Central memory CD4-positive, alpha-beta T cell (primary cell): ENCODE measurements at places on chromosomes 16 and 17.

DNA sequence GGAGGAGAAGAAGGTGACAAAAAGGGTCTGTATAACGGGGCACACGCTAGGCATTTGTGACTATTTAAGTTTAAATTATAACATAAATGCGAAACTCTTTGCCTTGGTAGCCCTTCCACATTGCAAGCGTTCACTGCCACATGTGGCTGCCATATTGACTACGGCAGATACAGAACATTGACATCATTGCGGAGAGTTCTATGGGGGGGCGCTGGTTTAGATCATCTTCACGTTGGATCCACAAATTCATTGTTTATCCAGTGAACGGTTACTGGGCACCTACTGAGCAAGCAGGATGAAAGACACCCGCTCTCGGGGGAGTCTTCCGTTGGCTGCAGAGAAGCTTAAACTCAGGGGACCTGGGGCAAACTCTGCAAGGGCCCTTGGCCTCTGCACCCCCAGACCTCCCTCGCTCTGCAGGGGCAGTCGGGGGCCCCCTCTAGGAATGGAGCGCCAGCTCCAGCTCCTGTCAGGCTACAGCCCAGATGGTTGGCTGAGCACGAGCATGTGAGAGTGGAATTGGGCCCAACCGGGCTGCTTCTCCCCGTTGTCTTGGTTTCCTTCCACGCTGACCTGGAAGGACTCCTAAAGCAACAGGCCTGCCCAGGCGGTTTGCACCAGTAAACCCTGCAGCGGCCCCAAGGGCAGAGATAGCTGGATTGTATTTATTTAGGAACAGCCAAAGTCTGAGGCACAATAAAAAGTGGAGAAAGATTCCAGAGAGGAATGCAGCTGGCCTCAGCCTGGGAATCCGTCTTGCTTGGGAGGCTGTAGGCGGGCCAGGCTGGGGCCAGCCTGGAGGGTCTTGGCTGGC is 172.2 kb downstream of the SEC14L1 start:
- no peak for DNase-seq

GRCh38 chr17:79396696-79397095 is 214.2 kb downstream of the RBFOX3 start:
- no peak for DNase-seq

DNA sequence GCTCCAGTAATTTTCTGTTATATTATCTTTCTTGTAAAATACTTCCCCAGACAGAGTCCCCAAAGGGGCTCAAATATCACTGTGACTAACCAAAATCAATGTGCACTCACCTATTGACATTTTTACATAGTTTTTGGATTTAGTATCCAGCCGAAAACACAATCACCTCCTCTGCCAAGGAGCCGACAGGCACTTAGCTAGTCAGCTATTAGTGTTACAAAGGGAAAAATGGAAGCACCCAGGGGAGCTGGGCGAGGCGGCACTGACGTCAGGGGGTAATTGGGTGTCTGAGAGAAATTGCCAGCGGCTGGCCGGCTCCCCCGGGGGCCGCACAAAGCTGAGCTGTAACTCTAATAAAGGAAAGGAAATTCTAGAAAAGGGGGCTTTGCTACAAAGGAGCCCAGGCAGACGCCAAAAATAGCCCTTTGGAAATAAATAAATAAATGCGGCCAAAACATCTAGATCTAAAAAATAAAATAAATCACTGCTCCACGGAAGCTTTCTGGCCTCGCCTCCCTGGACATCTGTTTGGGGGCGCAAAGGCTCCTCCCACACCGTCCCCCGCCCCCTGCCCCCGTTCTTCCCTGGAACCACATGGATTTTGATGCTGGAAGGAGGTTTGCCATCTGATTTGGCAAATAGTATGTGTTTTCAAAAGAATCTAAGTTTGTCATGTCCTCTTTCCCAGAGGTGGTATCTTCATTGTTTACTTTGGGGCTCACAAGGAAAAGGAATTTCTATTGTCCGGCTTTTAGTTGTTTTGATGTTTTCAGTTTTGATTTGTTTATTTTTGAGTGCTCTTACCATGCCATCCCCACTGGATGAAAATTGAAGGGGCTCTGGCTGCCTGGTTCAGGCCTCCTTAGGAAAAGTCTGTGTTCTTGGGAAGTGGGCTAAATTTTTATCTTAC is 156.7 kb downstream of the ZNF423 start:
- no peak for DNase-seq

GRCh38 chr17:68141050-68141449 is 105.5 kb downstream of the KPNA2 start:
- DNase-seq = no peak

GRCh38 chr17:40659911-40660310 is 5.1 kb downstream of the KRT222 start:
- no peak for DNase-seq

- DNase-seq = no peak
Measured at GRCh38 chr16:14003074-14003570, 68.0 kb upstream of the MRTFB start.

GRCh38 chr17:48690655-48691054 is 31.7 kb downstream of the PRAC1 start:
- no peak for DNase-seq

- no peak for DNase-seq
Measured at GRCh38 chr16:88458039-88458772, 5.1 kb downstream of the ZFPM1 start.

GRCh38 chr17:52047086-52047485 is 111.4 kb downstream of the CA10 start:
- DNase-seq = no peak

GRCh38 chr17:1562176-1562643 is 382 bp downstream of the PITPNA start:
- no peak for DNase-seq

DNA sequence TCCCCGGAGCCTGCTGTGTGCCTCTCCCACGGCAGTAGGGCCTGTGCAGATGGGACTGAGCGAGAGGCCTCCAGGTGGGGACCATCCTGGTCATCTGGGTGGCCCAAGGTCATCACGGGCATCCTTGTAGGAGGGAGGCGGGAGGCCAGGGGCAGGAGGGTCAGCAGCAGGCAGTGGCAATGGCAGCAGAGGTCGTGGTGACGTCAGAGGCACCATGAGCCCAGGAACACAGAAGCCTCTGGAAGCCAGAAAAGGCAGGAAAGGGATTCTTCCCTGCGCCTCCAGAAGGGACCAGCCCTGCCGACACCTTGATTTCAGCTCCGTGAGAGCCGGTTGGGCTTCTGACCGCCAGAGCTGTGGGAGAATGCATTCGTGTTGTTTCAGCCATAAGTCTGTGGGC is 190.3 kb downstream of the BANP start:
- DNase-seq = no peak

DNA sequence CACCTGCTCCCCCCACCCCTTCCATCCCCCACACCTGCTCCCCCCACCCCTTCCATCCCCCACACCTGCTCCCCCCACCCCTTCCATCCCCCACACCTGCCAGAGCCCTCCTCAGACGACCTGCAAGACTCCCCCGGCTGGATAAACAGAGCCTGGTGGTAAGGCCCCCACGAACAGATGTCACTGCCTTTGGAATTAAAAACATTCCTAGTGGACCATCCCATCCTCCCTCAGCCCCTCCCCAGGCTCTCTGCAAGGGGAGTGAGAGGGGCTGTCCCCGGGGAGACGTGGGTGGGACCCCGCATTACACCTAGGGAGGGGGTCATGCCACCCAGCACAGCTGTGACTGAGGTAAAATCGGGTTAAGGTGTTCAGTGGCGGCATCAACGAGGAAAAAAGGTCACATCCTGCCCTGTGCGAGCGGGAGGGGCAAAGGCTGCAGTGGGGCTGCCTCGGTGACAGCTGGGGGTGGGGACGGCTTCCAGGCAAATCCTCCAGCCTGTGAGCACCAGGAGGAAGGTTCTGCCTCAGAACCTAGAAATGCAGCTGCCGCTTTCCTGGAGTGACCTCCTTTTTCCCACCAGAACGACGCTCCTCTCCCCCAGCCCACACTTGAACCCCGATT is 38.7 kb downstream of the TIMM22 start:
- DNase-seq = no peak

DNA sequence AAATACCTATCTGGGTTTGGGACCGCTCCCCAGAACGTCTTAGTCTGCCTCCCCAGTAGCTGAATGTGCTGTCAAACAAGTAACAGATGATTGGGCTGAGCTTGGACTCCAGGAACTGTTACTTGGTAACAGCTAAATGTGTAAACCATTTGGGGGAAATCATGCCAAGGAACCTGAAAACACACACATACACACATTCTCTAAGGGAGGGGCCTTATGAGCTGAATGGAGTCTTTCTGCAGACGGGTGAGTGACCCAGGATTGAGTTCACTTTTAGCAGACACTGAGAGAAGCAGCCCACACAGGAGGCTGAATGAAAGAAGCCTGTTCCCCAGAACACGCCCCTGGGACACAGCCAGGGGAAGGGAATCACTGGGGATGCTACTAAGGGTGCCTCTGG is 1.6 kb downstream of the ACLY start:
- no peak for DNase-seq

DNA sequence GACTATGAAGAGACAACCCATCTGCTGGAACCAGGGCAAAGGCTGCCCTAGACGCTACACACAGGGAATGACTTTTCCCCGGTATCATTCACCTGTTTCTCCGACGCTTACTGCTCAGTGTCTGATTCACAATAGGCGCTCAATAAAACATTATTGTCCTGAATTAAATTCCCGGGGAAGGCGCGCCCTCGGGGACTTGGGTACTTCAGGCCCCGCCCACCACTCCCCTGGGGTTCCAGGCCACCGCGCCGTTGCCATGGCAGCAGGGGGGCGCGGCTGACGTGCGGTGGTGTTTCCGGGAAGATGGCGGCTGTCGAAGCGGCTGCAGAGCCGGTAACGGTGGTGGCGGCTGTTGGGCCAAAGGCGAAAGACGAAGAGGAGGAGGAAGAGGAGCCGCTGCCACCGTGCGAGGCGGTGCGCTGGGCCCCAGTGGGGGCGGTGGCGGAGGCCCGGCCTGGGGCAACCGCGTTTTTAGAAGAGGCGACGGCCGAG is at the start of gene RUNDC1:
RUNDC1 (plus strand) TSS at position 292 of the 492 bp plus-strand sequence; CDS start at position 304, 12 bp downstream.
- DNase-seq = peak; percentile 85

- no peak for DNase-seq
Measured at GRCh38 chr16:28913946-28914724, 10.9 kb downstream of the RABEP2 start.

- DNase-seq = peak; percentile 87
Measured at GRCh38 chr17:74981979-74982662, 5.3 kb upstream of the CDR2L start.

DNA sequence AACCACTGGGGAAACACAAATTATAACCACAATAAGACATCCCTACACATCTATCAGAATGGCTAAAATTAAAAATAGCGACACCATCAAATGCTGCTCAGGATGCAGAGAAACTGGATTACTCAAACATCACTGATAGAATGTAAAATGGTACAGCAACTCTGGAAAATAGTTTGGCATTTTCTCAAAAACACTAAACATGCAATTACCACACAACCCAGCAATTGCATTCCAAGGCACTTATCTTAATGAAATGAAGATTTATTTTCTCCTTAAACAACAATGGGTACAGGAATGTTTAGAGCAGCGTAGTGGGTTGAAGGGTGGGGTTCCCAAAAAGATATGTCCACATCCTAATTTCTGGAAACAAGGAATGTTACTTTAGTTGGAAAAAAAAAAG is 309.0 kb upstream of the PMFBP1 start:
- DNase-seq = no peak

DNA sequence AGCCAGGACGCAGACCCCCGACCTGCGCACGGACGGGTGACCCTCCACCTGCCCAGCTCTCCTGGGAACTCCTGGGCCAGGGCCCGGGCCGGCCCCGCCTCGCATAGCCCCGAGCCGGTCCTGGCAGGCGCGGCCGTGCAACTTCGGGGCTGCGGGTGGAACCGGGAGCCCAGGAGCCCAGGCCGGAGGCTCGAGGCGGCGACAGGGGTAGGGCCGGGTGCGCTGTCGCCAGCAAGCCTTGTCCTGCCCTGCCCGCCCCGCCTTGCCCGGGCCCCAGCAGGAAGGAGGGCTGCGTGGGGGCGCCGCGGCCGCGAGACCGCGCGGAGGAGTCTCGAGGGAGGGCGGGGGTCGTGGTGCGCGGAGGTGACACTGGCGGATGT is 408 bp downstream of the LMF1 start:
- DNase-seq = no peak

GRCh38 chr17:39676198-39676819 is 8.1 kb downstream of the PNMT start:
- peak; percentile 59 for DNase-seq

- DNase-seq = peak; percentile 56
Measured at GRCh38 chr17:17179371-17179827, 26.7 kb downstream of the PLD6 start.

- DNase-seq = no peak
Measured at GRCh38 chr17:78154903-78155811, 9.0 kb downstream of the C17orf99 start.

DNA sequence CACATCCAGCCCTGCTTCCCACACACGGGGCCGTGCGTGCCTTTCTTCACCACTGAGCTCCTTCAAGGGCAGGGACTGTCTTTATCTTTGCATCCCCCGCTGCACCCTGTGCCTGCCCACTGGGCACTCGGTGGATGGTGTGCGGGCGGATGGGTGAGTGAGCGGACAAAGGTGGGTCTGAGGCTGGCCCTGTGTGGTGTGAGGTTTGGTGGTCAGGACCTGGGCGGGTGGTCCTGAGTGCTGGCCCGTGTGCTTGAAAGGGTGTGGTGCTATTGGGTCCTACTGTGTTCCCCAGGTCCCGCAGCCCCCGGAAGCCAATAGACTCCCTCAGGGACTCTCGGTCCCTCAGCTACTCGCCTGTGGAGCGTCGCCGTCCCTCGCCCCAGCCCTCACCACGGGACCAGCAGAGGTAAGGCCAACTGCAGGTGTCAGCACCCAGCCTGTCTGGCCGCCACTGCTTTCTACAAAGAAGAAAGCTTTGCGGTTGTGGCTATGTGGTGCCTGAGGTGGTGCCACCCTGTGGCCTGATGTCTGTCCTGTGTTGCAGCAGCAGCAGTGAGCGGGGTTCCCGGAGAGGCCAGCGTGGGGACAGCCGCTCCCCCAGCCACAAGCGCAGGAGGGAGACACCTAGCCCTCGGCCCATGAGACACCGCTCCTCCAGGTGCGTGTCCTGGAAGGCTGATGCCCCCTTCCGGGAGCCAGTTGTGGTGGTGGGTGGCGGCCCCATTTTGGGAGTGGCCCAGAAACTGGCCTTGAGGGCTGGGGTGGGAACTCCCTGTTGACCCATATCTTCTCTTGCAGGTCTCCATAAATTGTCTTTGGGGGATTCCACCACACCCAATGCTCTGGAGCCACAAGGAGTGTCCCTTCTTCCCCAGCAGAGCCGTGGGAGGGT is 6.8 kb downstream of the ELOB start:
- no peak for DNase-seq

GRCh38 chr17:71472809-71473789 is 647.7 kb upstream of the SOX9 start:
- DNase-seq = no peak

- no peak for DNase-seq
Measured at GRCh38 chr17:40996829-40997228, 2.9 kb upstream of the KRTAP3-3 start.

GRCh38 chr17:31997005-31997404 is 10.2 kb upstream of the LRRC37B start:
- DNase-seq = no peak

DNA sequence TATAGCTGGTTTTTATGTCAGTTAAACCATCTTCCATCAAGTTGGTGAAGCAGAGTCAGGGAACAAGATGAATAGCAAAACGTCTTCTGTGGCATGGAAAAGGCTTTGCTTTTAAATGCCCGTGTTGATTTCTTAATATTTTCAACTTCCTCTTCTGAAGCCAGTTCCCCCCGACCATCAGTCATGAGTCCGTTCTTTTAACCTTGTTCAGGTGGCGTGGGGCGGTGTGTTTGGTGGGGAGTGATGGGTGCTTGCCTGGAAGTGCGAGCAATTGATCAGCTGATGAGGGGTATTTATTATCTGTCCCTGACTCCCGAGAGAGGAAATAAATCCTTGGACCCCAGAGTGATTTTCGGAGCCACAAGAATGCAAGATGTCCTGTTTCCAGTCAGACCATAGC is 147.1 kb downstream of the WWOX start:
- DNase-seq = no peak
